Spinal cord (tissue), 10 donors: ENCODE measurements at places on chromosomes 3 and 15. TPM values are rescaled to one million over a fixed set of nuclear protein-coding genes. Genes with fewer than 3 reads are reported as not detected.

Gene CERS3
- 0.20 TPM for polyA plus RNA-seq

Gene EIF4G1
- polyA plus RNA-seq = 187 TPM

Gene LIPC
- polyA plus RNA-seq = 0.30 TPM

Gene ANKRD63
- 0.14 TPM for polyA plus RNA-seq

Gene DNASE1L3
- polyA plus RNA-seq = 0.59 TPM

Gene CYP19A1
- 0.59 TPM for polyA plus RNA-seq

Gene NOX5
- polyA plus RNA-seq = 0.81 TPM

Gene TRAT1
- not detected for polyA plus RNA-seq

Gene SH2D7
- polyA plus RNA-seq = 0.92 TPM

Gene PAQR9
- polyA plus RNA-seq = 2.9 TPM

Gene EPHA6
- polyA plus RNA-seq = 5.3 TPM

Gene MAP1A
- 230 TPM for polyA plus RNA-seq

Gene LMAN1L
- not detected for polyA plus RNA-seq

Gene ROBO2
- 93.2 TPM for polyA plus RNA-seq

Gene ROPN1
- polyA plus RNA-seq = 0.42 TPM

Gene SEC62
- polyA plus RNA-seq = 115 TPM

Gene VGLL3
- polyA plus RNA-seq = 2.8 TPM

Gene ZNF80
- polyA plus RNA-seq = not detected

Gene TMEM212
- 0.41 TPM for polyA plus RNA-seq

Gene NDUFAF3
- 79.9 TPM for polyA plus RNA-seq

Gene TEX9
- polyA plus RNA-seq = 9.4 TPM

Gene GPD1L
- polyA plus RNA-seq = 40.0 TPM

Gene PLCB2
- polyA plus RNA-seq = 21.8 TPM

Gene CCDC13
- 5.9 TPM for polyA plus RNA-seq

Gene ESYT3
- 6.7 TPM for polyA plus RNA-seq
